ENCODE measurements at places on chromosomes 12 and 14.
A peak's percentile ranks its signal among the peaks of the same experiment; 100 is the strongest.

DNA sequence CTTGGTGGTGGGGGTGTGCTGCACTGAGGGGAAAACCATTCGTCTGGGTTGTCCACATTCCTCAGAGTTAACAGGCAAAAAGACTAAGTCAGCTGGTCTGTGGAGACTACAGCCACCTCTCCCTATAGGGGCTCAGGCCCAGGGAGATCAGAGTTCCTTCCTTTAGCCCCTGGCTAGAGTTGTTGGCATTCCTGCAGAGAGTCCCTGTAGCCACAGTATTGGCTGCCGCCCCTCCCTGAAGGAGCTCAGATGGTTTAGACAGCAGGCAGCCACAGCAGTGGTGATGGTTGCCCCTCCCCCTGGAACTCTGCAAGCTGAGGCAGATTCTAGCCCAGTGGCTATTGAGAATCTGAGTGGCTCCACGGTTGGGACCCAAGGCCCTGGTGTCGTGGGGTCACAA is 1072.5 kb upstream of the ATXN7L3B start:
- DNase-seq, result no peak

- DNase-seq, result no peak
These were observed 3.9 kb upstream of the PYGL start for GRCh38 chr14:50948205-50948604.

GRCh38 chr14:34797747-34798583 is 77.2 kb downstream of the BAZ1A start:
- peak; percentile 4 for DNase-seq

DNA sequence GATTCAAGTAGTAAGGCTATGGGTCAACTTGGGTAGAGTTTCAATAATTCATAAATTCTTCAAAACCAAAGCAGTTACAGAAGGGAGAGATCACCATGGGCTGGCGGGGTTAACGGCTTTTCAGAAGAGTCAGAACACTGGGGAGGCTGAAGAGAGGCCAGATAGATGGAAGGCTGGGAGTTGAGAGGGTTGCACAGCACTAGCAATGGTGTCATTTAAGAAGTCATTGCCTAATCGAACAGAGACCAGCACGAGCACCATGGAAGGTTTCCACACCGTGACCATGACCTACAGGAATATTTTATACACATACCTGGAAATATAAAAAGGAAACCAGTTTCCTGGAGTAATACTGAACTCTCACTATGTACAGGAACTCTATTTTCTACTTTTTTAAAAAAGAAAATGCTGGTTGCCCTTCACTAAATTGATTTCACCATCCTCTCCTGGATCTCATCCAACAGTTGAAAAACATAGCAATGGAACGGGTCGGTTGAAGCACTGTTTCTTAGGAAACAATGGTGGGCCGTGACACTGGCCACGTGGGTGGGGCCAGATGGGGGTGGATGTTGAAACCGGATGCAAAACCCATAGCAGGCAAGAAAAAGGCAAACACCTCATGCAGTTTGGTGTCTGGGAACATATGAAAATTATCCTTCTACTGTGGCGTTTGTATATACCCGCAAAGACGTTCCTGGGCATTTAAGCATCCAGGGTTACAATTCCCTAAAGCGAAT is 38.0 kb upstream of the RIN3 start:
- no peak for DNase-seq

DNA sequence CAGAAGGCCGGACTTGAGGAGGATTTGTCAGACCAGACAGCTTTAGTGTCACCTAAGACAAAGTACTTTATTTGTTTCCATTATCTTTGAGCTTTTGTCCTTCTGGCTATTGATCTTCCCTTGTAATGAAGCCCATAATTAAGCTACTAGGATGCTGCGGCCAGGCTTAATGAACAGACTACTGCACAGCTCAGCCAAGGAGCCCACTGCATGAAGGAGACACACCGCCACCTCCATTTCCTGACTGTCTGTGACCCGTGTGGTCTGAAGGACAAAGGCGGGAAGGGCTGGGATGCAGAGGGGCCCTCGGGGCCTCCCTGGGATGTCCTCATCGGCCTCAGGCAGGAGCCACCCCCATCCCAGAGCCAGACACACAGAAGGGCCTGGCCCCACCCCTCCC is 31.0 kb upstream of the GALNT9 start:
- DNase-seq, result no peak

Data from Jurkat, Clone E6-1 (cell line).